ENCODE measurements at places on chromosomes 16 and 17.

- no peak for DNase-seq
These were observed 42.2 kb upstream of the TNRC6C start for GRCh38 chr17:77916264-77916663.

GRCh38 chr17:50835301-50836234, at the start of gene WFIKKN2:
TSS of gene WFIKKN2 (plus strand) at chr17:50835586. CDS start at chr17:50835938, 352 bp downstream.
- DNase-seq = no peak

- no peak for DNase-seq
These were observed 37.4 kb upstream of the NDRG4 start for GRCh38 chr16:58462499-58462996.

GRCh38 chr17:44758414-44759085, at the start of gene ADAM11:
TSS of gene ADAM11 (plus strand) at chr17:44758988. CDS start at chr17:44759200, 212 bp downstream.
- DNase-seq = no peak

DNA sequence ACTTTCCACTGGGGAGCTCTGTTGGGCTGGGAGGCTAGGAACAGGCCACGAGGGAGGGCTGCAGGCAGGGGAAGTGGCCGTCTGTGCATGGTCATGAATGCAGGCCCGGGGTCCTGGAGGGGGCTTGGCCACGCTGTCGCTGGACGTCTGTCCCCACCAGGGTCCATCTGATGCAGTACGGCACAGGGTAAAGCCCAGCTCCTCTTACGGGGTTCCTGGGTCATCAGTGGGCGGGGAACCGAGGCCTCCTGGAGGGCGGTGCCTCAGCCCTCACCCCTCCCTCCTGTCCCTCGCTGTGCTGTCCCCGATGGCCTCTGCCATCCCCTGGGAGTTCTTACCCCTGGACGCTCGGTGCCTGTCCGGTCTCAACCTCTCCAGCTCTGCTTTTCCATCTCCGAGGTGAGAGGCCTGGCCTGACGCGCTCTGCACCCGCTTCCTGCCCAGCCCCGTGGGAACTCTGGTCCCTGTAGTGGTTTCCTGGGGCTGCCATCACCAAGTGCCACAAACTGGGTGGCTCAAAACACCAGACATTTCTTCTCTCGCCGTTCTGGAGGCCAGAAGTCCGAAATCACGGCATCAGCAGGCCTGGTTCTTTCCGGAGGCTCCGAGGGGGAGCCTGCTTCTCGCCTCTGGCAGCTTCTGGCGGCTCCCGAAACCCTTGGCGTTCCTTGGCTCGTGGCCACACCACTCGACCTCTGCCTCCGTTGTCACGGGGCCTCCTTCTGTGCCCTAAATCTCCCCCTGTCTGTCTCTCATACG, 182.8 kb downstream of the SEC14L1 start:
- DNase-seq = no peak

GRCh38 chr16:27446721-27447120, 44.7 kb downstream of the IL21R start:
- DNase-seq = no peak

DNA sequence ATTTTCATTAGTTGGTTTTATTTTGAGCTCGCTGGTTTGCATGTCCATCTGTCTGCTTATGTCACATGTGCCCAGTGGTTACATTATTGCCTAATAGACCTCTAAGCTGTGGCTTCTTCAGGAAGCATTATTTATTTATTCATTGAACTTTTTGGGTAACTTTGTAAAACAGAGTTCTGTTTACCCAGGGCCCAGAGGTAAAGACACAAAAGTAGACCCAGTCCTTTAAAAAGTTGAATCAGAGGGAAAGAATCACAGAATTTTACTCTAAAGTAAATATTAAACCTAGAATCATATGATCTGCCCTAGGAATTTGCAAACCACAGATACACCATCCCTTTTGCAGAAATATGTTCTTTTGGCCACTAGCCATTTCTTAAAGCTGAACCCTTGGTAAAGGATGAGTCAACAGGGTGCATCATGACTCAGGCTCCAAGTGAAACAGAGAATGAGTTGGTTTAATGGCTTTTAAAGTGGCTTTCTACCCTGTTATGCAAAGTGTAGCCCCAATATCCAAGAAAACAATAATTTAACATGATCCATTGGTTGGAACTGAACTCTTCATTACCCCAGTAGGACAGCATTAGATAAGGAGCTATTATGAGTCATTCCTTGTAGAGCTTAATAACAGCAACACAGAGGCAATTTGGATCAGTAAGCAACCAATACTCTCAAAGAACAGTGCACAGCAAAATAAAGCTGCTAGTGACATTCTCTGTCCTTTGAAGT, 236.3 kb downstream of the KCNJ2 start:
- DNase-seq = no peak

GRCh38 chr17:10021272-10021984, 116.4 kb upstream of the RCVRN start:
- no peak for DNase-seq

DNA sequence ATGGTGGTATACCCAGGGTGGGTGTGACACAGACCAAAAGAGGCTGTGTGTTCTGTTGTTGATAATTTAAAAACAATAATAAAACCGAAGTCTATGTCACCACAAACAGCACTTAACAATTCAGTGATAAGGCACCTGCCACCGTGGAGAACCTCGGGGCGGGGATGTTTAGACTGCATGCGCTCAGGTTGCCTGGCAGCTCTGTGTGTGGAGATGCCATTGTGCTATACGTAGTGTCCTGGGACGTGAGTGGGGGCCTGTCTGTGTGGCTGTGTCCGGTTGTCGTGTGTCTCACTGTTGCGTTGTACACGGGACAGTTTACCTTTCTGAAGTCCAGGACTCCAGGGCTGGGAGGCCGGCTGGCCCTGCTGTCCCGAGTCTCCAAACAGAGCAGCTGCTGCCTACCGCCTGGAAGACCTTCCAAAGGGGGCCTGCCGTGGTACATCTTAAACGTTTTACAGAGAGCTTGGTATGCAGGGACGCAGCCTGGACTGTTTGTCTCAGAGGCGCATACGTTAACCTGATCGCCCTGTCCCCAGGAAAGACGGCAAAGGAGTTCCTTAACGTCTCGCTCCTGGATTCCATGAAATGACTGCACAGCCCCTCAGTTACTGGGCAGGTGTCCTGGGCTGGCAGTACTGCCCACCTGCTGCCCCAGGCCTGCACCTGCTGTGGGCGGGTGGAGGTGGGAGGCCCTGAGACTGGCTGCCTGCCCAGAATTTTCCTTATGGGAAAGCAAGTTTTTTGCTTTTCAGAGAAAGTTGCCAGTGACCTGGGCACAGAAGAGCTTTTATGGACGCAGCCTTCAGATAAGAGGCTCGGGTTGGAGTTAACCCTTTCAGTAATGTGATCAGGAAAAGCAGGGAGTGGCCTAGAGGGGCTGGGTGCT, 19.0 kb downstream of the SPIRE2 start:
- DNase-seq = no peak

GRCh38 chr16:57133886-57134285, 41.5 kb downstream of the CPNE2 start:
- DNase-seq = no peak

- DNase-seq = no peak
These were observed 18.4 kb upstream of the EXOC7 start for GRCh38 chr17:76121932-76122430.

DNA sequence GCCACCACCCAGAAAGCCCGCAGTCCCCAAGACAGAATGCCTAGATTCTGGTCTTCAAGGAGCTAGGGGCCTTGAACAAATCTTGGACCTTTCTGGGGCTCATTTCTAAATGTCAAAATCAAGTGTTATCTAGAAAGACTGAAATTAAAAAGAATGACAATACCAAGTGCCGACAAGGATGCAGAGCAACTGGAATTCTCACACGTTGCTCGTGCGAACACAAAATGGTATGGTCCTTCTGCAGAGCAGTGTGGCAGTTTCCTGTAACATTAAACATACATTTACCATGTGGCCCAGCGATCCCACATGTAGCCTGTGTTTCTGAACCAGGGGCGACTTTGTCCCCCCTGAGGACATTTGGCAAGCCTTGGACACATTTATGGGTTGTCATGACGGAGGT, 137.9 kb downstream of the GAS7 start:
- no peak for DNase-seq

- DNase-seq = no peak
These were observed 11.4 kb downstream of the RAPGEFL1 start for GRCh38 chr17:40188694-40189093.

GRCh38 chr16:58012481-58012880, 11.3 kb downstream of the USB1 start:
- DNase-seq = no peak

GRCh38 chr17:17612085-17613022, 20.8 kb upstream of the PEMT start:
- DNase-seq = no peak

GRCh38 chr16:15952265-15952711, 2.9 kb downstream of the ABCC1 start:
- DNase-seq = no peak

DNA sequence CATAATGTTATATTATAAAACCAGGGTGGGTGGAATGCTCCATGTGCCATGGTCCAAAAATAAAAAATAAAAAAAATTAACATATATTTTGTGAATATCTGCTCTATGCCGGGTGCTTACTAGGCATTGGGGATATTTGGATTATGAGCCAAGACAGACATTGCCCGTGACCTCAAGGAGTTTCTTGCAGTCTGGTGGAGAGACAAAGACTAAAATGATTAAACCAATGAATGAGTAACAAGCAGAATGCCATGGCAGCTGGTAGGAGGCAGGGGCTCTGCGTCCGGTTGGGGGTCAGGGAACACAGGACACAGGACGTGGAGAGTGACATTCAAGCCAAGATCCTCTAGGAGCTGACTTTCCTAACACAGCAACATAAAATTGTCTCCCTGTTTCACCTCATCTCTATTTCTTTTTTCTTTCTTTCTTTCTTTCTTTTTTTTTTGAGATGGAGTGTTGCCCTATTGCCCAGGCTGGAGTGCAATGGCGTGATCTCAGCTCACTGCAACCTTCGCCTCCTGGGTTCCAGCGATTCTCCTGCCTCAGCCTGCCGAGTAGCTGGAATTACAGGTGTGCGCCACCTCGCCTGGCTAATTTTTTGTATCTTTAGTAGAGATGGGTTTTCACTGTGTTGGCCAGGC, 35.4 kb downstream of the RGS9 start:
- no peak for DNase-seq

DNA sequence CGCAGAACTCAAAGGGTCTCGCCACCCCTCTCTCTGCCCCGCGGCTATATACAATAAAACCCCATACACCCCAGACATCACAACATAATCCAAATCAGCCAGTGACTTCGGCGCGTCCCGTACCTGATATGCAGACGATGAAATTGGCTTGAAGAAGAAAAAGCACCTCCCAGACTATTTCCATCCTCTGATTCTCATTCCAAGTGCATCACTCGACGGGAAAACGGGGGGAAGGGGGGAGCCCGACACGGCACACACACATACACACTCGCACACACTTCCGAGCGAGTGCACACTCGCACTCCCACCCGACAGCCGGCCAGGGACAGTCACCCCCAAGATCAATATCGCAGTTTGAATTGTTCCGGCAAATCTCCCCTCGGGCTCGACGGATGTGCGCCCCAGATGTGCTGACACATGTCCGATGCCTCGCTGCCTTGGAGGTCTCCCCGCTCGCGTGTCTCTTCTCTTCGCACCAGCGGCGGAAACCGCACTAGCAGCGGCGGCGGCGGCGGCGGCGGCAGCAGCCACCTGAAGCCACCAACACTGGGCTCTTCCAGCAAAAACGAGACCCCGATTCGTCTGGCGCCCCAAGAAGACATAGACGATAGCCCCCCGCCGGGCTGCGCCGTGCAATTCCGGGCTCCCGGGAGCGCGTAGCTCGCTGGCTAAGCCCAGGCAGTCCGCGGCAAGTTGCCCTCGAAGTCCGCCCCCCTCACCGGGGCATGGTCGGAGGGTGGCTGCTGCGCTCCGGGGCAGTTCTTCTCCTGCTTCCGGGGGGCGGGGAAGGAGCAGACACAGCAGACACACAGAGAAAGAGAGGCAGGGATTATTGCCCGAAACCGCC, 688 bp downstream of the CA10 start:
- no peak for DNase-seq

DNA sequence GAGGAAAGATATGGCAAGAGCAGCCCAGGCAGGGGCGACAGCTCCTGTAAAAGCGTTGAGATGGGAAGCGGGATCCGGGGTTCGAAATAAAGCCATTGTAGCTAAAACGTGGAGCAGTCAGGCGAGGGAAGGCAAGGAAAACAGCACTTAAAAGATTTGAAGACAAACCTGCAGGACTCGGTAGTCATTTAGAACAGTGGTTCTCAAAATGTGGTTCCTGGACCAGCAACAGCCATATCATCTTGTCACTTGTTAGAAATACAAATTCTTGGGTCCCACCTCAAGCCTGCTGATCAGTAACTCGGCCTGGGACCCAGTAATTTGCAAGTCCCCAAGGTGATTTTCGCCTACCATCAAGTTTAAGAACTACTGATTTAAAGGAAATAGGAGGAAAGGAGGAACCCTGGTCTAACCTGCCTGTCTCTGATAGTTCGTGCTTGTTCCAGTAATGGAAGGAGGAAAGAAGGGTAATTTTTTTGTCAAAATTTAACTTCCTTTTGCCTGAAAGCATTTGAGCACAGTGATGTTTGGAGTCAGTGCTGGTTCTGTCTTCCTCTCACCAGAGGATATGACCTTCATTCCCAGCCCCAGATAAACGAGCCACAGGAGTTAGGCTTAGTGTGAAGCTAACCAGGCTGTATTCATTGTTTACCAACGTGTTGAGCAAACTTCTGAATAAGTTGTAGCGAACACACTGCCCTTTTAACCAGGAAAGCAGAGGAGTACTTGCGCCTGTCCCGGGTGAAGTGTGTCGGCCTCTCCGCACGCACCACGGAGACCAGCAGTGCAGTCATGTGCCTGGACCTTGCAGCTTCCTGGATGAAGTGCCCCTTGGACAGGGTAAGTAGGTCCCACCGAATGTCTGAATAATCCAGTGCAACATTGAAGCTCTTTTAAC, 1.1 kb downstream of the ORC6 start:
- DNase-seq = no peak

DNA sequence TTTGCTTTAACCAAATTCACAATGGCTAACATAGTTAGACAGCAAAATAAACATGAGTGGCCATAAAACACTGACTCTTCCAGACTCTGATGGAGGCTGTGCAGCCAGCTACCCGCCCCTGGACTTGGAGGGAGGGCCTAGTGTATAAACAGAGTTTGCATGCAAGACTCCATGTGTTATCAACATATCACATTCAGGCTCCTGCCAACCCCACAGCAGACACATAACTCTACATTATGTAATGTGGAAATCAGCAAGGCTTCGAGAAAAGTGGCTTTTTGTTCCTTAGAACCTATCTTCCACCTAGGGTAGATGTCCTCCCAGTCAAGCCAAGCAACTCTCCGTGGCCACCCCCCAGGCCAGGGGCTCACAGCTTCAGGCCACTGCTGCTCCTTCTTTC, 19.3 kb upstream of the SOX9 start:
- no peak for DNase-seq
